ENCODE measurements at places on chromosomes 6 and 20. TPM values are rescaled to one million over a fixed set of nuclear protein-coding genes. Genes with fewer than 3 reads are reported as not detected.

GRCh38 chr6:170056278-170056711, 234.6 kb downstream of the DLL1 start:
- DNase-seq, result peak; percentile 26

- DNase-seq, result no peak
These were observed 23.3 kb downstream of the MTFR2 start for GRCh38 chr6:136226674-136227377.

DNA sequence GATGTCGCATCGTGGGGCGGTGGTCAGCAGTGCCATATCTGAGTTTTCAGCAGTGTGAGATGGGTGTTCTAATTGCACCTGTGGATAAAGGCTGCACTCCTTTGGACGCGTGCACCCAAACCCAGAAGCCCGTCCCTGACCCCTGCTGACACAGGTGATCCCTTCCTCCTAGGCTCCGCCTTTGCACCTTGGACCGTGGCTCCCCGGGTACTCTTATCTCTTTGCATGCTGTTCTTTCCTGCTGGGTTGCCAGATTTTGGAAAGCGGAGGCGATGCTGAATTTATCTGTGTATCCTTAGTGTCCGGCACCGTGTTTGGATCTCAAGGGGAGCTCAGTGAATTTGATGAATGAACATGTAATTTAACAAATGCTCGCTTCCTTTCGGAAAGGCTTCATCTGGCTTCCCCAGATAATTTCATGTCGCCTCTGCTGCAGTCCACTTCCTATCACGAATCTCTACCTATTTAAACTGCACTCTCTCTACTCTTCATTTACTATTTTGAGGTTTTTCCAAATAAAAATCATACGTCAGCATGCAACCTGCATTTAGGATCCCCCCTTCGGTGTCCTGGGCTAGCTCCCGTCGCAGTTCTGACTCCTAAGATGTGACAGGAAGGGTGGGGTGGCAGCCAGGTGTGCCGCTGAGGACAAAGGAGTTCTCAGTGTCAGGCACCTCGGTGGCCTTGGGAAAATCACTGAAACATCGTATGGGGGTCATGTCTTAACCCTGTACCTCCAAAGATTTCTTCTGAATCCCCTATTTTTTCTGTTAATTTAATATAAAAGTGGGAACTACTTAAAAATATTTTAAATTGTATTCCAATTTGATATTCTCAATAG, 753 bp upstream of the PERP start:
- DNase-seq, result peak; percentile 86

- DNase-seq, result no peak
These were observed 2.6 kb downstream of the RPS10 start for GRCh38 chr6:34423254-34423653.

- no peak for DNase-seq
These were observed 112.6 kb downstream of the CDC5L start for GRCh38 chr6:44500074-44500473.

GRCh38 chr20:57774111-57774880, 64.5 kb upstream of the PMEPA1 start:
- peak; percentile 32 for DNase-seq

DNA sequence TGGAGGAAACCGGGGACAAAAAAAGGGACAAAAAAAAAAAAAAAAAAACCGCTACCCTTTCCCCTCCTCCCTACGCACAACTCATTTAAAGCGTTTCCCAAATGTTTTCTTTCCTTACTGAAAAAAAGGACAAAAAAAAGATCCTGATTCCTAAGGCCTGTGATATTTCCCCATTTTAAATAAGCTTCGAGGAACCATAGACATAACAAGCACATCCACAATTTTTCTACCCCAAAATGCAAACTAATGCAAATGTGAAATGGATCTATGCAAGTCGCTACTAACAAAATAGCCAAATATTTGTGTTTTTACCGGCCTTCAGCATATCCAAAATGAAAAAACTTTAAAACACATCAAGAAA, 1.4 kb upstream of the ZNF217 start:
- DNase-seq, result no peak

- no peak for DNase-seq
These were observed 110.3 kb downstream of the BMP7 start for GRCh38 chr20:57156011-57156729.

GRCh38 chr6:46376562-46377061, 114.6 kb downstream of the RCAN2 start:
- DNase-seq, result no peak

The KCNB1 gene
- total RNA-seq, result 2.5 TPM

The TEAD3 gene
- total RNA-seq, result 27.9 TPM

The GHRH gene
- not detected for total RNA-seq

The SNAI1 gene
- total RNA-seq, result 13.5 TPM

The LHFPL5 gene
- total RNA-seq, result not detected

The KIAA0408 gene
- 0.64 TPM for total RNA-seq

The VSX1 gene
- not detected for total RNA-seq

Measured in endodermal cell (in vitro differentiated cells).